WERI-Rb-1 (cell line): ENCODE measurements at places on chromosomes 5 and 9.

GRCh38 chr9:120926397-120926928 lies at the start of gene TRAF1:
Gene TRAF1 (minus strand): TSS chr9:120926796. CDS start chr9:120926075, 721 bp downstream.
- DNase-seq, result no peak

GRCh38 chr5:180990882-180991242 lies 2.2 kb downstream of the BTNL3 start:
- DNase-seq, result no peak

GRCh38 chr5:155050384-155051019 lies 36.9 kb downstream of the KIF4B start:
- DNase-seq, result no peak

- DNase-seq, result no peak
Observed at GRCh38 chr5:122741681-122742080, 33.2 kb upstream of the SNX2 start.

- no peak for DNase-seq
Observed at GRCh38 chr5:73282923-73283322, 109.9 kb downstream of the TMEM174 start.

GRCh38 chr5:168114444-168115017 lies 176.9 kb upstream of the WWC1 start:
- DNase-seq, result peak; percentile 83

- DNase-seq, result no peak
Observed at GRCh38 chr9:124218438-124218982, 39.2 kb upstream of the NEK6 start.

- DNase-seq, result no peak
Observed at GRCh38 chr9:78905986-78906755, 609.2 kb downstream of the PSAT1 start.

DNA sequence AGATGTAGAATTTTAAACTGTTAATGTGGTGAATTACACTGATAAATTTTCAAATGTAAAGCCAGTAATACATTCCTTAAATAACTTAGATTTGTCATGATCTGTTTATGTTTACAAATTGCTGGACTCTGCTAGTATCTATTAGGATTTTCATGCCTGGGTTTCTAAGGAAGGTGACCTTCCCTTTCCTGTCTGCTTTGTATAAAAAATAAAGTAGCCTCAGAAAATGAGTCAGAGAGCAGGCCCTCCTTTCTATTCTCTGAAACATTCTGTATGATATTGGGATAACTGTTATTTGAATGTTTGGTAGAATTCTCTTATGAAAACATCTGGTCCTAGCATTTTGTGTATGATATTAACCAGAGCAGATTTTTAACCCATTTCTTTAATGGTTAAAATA lies 255.3 kb downstream of the SYK start:
- no peak for DNase-seq

- no peak for DNase-seq
Observed at GRCh38 chr5:170310256-170310926, 12.8 kb upstream of the LCP2 start.

- no peak for DNase-seq
Observed at GRCh38 chr9:134730011-134730760, 88.6 kb downstream of the COL5A1 start.

- peak; percentile 72 for DNase-seq
Observed at GRCh38 chr9:2709645-2710101, 7.6 kb upstream of the KCNV2 start.
